ENCODE measurements at places on chromosomes 2 and 18.

- DNase-seq = peak; percentile 94
Observed at GRCh38 chr2:11743846-11744553, 2.4 kb upstream of the LPIN1 start.

DNA sequence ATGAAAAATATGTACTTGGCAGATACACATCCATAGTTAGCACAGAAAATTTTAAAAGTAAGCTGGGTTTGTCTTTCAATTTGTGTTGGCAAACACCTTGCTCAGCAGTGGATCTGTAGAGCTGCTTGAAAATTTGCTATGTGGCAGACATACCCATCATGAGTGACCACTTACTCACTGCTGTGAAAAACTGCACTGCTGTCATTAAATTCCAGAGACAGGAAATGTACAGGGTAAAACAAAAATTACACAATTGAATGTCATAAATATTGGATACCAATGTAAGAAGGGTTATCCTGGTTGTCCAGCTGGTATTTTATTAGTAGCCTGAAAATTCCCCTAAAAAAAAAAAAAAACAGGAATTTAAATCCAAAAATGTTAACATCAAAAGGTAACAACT, 24.5 kb downstream of the NIF3L1 start:
- no peak for DNase-seq

GRCh38 chr2:234964631-234965461, 13.0 kb downstream of the SH3BP4 start:
- DNase-seq = no peak

DNA sequence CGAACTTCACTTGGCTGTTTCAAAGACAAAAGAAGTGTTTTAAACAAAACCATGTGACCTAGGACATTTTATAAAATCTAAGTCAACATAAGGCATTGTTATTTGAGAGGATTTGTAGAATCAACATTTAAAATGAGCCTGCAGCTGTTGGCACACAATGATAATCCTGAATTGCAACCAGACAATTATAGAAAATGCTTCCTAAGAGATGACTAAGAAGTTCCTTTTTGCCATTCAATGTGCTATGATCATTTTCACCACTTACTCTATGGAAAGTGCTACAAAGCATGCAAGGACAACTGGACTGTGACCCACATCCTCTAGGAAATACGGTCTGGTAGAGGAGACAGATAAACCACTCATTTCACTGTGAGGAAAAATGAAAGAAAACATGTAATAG, 246.4 kb downstream of the CDH20 start:
- no peak for DNase-seq

DNA sequence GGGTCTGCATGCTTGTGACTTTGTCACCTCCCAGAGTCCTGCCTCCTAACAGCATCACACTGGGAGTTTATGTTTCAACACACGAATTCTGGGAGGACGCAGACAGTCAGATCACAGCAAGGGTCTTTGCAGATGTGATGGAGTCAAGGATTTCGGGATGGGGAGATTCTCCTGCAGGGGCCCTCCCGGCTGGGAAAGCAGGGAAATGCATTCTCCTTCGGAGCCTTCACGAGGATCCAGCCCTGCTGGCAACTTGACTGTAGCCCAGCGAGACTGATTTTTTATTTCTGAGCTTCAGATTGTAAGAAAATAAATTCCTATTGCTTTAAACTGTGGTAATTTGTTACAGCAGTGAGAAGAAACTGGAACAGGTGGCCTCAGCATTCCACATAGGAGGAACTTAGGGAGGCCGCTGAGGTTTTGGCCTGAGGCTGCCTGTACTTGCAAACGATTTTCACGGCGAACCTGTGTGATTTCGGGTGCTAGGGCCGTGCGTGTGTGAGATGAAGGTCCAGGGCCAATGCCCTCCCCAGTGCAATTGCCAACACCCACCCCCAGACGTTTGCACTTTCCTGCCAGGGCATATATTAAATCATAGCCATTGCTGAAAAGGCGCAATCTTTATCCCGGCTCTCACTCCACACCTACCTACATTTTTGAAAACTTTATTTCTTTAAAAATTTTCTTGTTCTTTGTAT, 79.8 kb downstream of the ASB1 start:
- DNase-seq = no peak

DNA sequence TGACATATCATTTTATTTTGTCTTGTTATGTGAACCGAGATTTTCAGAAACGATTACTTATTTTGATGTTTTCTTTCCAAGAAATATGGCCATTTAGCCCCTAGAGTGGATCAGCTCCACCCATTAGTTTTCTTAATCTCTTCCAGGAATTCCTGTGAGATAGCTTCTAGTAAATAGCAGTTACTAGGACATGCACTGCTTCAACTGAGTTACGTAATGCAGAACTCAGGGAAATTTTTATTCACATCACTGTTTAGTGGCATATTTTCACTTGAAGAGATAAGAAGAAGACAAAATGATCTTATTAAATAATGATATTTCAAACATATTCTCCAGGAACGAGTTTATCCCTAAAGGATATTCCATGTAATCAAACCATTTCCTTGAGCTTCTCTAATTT, 573.5 kb upstream of the CNTNAP5 start:
- no peak for DNase-seq

GRCh38 chr2:158967731-158968395, 577 bp upstream of the TANC1 start:
- peak; percentile 73 for DNase-seq

DNA sequence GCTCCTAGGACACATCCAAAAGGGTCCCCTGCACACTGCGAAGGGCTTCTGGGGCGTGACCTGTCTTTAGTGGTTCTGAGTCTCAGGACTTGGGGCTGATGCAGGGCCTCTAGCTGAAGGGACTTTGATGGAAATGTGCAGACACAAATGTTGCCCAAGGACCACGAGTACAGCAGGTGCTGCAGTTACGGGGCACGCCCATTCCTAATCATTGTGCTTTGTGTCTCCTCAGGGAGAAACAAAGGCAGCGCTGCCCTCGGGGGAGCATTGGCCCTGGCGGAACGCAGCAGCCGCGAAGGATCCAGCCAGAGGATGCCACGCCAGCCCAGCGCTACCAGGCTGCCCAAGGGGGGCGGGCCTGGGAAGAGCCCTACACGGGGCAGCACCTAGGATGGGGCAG, 8.0 kb downstream of the TUBA3E start:
- DNase-seq = no peak

GRCh38 chr2:96703021-96703751, 36.7 kb downstream of the LMAN2L start:
- DNase-seq = no peak

GRCh38 chr2:98569197-98569793, 39.0 kb downstream of the COA5 start:
- DNase-seq = no peak

GRCh38 chr18:79890674-79891073, 60.8 kb downstream of the SLC66A2 start:
- DNase-seq = no peak

GRCh38 chr18:9181275-9181674, 44.7 kb downstream of the ANKRD12 start:
- no peak for DNase-seq

- DNase-seq = peak; percentile 57
Observed at GRCh38 chr2:217880891-217881290, 121.9 kb downstream of the TNS1 start.

GRCh38 chr2:180761224-180761623, 219.2 kb upstream of the UBE2E3 start:
- DNase-seq = no peak

- DNase-seq = no peak
Observed at GRCh38 chr2:146893500-146894041, 951.3 kb upstream of the ACVR2A start.

GRCh38 chr18:1496096-1496495, 591.4 kb downstream of the ADCYAP1 start:
- DNase-seq = no peak

DNA sequence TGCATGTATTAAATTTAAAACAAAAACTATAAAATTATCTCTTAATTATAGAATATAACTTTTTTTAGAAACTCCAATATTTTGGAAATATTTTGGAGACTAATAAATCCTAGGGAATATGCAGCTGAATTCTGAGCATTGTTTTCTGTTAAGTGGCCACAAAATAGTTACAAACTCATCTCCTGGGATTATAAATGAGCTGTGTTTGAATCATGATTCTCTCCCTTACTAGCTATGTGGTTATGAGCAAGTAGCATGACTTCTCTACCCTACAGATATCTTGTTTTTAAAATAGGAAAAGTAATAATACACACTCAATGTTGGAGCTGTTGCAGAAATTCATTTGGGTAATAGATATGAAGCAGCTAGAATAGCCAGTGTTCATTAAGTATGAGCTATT, 137.9 kb upstream of the ITGA4 start:
- no peak for DNase-seq

DNA sequence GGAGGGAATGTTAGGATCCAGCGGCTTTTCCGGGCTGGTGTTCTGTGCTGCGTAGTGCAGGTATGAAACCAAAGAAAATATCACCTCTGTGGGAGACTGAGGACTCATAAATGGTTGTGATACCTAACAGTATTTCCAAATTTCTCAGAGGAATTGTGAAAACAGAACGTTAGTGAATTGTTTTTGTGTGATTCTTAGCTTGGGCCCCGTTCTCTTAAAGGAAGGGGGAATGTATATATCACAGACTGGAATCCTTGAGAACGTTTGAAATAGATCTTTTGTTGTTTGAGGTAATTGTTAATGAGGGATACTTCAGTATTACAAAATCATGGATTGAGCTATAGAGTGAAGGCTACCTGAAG, 834 bp downstream of the ZNF638 start:
- no peak for DNase-seq

- no peak for DNase-seq
Observed at GRCh38 chr2:43467891-43468290, 127.9 kb downstream of the THADA start.

GRCh38 chr18:10936176-10937053, 213.0 kb downstream of the PIEZO2 start:
- peak; percentile 38 for DNase-seq

- no peak for DNase-seq
Observed at GRCh38 chr2:218635719-218636118, 23.7 kb downstream of the ZNF142 start.

GRCh38 chr2:239372835-239373234, 28.0 kb downstream of the HDAC4 start:
- no peak for DNase-seq

DNA sequence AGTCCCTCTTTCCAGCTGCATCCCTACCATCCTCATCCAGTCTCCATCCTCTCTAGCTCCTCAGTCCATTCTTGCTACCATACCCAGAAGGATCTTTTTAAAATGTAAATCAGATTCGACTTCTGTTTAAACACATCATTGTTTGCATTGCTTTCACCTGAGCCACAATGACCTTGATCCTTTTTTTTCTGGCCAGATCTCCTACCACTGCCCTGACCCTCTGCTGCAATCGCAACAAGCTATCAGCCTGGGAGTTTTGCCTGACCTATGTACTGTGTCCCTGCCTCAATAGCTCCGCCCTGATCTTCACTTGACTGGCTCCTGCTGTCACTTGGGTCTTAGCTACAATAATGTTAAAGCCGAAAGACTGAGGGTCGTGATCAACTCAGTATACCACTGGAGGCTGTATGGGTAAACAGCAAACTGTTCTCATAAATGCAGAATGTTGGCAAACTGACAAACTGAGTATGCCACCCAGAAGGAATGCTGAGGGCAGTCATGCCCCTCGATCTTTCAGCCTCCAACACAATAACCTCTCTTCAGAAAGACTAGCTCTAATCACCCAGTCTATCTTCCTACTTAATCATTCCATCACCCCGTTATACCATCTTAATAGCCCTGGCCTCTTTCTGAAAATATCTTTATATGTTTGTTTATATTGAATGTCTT, 2.6 kb upstream of the RBM43 start:
- no peak for DNase-seq

DNA sequence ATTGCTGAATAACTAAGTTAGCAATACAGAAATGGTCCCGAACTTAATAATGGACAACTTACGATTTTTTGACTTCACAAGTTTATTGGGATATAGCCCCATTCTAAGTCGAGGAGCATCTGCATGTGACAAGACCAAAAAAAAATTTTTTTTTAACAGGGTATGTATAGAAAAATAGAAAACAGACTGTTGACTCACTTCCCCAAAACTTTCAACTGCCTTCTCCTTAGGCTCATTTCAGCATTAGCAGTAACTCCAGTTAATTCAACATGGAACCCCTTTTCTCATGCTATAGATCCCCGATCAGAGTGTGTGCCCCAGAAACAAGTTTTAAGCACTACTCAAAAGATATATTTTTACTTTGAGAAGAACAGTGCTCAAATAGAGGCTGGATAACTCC, 5.4 kb downstream of the CD302 start:
- DNase-seq = no peak

- no peak for DNase-seq
Observed at GRCh38 chr2:170455617-170456426, 259.3 kb upstream of the SP5 start.

- no peak for DNase-seq
Observed at GRCh38 chr2:144322379-144322778, 197.5 kb downstream of the ZEB2 start.

GRCh38 chr2:231890896-231891513, 35.2 kb downstream of the NPPC start:
- DNase-seq = no peak

- DNase-seq = no peak
Observed at GRCh38 chr2:190023860-190024259, 38.7 kb downstream of the MSTN start.

DNA sequence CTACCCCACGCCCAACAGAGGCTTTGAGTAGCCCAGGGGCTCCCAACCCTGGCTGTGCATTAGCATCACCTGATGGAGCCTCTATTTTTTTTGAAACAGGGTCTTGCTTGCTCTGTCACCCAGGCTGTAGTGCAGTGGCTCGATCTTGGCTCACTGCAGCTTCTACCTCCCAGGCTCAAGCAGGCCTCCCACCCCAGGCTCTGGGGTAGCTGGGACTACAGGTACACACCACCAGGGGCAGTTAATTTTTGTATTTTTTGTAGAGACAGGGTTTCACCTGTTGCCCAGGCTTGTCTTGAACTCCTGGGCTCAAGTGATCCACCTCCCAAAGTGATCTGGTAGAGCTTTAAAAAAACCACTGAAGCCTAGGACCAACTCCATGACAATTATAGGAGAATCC, 394.8 kb upstream of the ATP5MC3 start:
- no peak for DNase-seq

GRCh38 chr2:43444989-43445645, 150.7 kb downstream of the THADA start:
- DNase-seq = no peak

DNA sequence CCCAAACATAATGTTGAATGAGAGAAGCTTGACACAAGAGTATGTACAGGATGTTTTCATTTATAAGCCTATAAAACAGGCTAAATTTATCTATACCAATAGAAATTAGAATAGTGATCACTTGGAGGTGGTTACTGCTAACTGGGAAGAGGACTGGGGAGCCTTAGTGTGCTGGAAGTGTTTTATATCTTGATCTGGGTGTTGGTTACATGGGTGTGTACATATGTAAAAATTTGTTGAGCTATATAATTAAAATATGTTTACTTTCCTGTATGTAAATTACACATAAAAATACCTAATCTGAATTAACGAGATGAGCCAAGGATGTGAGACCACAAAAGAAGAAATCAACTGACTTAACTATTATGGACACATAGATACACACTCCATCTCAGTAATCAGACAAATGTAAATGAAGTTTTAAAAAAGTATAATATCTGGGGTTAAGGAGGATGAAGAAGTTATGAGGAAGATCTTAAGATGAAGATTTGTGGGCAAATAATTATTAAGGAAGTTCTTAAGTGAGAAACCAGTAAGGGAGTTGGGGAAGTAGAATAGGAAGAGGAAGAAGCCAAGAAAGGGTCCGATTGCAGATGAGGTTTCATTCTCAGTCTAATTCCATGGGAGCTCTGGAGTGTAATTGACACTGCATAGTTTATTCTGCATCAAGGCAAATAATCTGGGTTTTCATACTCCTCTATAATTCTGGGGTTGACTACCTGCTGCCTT, 32.3 kb upstream of the NABP1 start:
- DNase-seq = no peak

- DNase-seq = peak; percentile 52
Observed at GRCh38 chr2:205684871-205685313, 2.6 kb downstream of the NRP2 start.

Data from femur (tissue), 1 donor.